Stimulated activated CD4-positive, alpha-beta T cell treated with anti-CD3 and anti-CD28 coated beads, Interleukin-2, amount 100 ng/mL, for 24 hours (primary cell): ENCODE measurements at places on chromosomes 3 and 15.

- no peak for DNase-seq
Measured at GRCh38 chr3:69691860-69692259, 47.4 kb upstream of the MITF start.

- DNase-seq = no peak
Measured at GRCh38 chr3:189121092-189121491, 50.7 kb upstream of the TPRG1 start.

DNA sequence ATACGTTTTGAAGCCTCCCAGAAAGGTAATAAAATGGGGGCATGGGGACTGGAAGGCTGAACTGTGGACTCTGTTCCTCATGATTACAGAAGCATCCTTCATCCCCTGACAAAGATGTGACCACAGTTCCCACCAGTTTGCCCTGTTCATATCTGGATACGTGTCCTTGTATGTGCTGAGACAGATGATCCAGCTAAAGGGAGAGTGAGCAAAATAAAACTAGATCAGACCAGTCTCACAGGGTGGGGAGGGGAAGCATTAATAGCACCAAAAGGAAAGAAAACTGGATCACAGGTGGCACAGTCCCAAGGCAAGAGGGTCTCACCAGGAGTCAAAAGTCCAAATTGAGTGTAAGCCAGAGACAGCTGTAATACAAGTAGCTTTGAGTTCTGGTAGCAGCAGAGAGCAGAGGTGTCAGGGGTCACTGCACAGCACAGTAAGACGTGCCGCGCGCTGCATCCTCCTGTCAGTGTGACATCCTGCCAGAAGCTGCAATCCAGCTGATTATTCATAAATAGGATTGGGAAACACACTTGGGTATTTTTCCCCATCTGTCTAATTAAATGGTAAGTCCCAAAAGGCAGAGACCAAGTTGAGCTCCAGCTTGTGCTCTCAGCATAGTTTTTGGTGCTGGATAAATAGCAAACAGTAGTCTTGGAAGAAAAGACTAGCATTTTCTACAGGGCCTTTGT, 560.0 kb upstream of the CFAP20DC start:
- no peak for DNase-seq

DNA sequence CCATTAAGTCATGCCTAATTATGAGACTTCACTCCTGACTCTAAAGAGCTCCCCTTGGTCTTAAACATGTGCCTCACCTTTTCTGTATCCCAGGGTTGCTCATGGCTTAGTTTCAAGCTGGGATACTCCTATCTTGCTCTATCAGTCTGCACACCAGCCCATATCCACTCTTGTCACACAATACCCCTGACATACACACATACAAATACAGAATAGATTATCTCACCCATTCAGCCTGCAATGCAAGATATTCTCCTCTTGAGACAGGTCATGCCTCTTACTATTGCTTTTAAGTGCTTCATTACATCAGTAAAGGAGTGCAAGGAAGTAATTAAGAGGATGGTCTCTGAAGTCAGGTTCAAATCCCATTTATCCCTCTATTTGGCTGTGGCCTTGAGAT, 587.3 kb downstream of the IGSF11 start:
- no peak for DNase-seq
